Stimulated activated CD8-positive, alpha-beta memory T cell treated with anti-CD3 and anti-CD28 coated beads, Interleukin-7, amount 100 ng/mL, for 48 hours (primary cell): ENCODE measurements at places on chromosomes 7 and 10.

DNA sequence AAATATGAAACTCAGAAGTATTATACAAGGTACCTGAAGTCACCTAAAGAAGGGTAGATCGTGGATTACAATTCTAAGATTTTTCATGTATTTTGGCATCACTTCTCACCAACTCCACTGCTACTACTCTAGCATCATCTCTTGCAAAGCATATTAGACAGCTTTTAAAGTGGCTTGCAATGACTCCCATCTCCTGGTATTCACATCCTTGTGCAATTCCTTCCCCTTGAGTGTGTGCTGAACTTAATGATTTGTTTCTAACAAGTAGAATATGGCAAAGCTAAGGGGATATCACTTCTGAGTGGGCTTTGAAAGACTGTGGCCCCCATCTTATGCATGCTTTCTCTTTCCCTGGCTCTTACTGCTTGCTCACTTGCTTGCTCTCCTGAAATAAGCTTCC, 280.2 kb downstream of the SNX13 start:
- no peak for DNase-seq

- no peak for DNase-seq
Observed at GRCh38 chr7:29878081-29878688, 71.9 kb downstream of the WIPF3 start.

DNA sequence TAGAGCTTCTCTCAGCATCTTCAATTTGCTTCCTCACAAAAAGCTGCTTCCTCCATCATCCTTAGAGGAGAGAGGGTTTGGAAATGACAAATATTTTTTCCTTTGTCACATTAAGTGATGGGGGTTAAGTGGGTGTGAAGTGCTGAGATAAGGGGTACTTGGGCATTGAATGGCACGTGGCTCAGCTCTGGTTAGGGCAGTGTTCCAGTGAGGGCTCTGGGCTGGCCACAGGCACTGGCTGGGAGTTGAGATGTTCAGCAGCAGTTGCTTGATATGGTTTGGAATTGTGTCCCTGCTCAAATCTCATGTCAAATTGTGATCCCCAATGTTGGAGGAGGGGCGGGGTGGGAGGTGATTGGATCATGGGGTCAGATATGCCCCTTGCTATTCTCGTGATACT, 33.7 kb upstream of the CHCHD3 start:
- DNase-seq, result no peak

- DNase-seq, result no peak
Observed at GRCh38 chr7:98982686-98983085, 104.4 kb downstream of the TRRAP start.

DNA sequence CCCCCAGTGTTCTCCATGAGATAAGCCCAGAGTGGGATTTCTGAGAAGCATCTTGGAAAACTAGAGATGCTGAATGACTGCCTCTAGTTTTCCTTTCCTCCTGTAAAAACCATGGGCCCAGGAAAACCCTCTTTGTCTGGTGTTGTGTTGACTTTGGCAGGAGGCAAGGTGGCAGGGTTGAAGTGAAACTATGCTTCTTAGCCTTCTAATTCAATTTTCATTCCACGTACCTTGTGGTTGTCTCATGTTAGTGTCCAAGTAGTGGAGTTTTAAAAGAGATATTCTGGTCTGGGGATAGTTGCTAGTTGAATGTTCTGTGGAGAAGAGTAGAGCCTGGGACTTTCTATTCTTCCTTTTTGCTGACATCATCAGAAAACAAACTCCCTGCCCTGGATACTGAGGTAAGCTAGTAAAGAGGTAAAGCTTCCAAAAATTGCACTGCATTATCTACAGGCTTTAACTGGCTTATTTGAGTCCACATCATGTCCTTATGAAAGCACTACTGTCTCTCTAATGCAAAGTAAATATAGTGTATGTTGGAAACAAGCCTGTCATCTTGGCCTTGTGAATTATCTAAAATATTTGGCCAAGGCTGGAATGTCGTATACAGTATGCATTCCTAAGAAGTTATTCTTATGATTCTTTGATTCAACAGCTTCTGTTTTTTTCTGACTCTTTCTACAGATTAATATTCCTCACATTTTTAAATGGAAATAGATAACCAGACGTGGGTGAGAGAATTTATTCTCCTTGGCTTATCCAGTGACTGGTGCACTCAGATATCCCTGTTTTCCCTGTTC, at the start of gene OR2F2:
Gene OR2F2, plus strand, starts transcription at position 708 of the 800 bp plus-strand sequence. Its CDS starts 0 bp downstream, at position 708.
- DNase-seq, result no peak

DNA sequence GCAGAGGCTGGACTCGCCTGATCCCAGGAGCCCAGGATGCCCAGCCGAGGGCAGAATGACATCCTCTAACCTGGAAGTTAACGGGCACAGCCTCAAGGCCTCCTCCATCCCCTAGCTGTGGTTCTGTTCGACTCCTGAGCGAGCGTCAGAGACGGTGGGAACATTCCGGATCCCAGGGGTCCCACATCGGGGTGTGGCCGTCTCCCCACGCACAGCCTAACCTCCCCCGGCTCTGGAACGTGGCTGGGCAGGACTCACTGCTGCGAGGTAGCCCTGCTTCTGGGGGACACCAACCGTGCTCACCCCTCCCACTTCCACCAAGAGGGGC, 8.4 kb downstream of the FOXL3 start:
- DNase-seq, result no peak

DNA sequence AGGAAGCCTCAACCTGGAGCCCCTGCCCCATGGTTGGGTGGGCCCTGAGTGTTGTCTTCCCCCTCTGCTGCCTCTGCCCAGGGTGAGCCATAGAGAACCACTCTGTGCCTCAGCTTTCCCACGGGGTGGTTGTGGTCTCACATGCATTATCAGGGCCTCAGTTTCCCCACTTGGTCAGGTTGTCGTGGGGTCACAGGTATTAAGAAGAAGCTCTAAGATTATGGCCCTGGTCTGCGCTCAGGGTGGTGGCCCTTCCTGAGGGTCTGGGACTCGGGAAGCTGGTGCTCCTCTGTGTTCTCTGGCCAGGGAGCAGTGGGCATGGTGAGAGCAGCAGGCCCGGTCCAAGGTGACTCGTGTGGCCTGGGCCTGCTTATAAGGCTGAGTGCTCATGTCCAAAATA, 17.8 kb downstream of the LRRC27 start:
- no peak for DNase-seq

GRCh38 chr7:22856416-22856815, 33.8 kb upstream of the TOMM7 start:
- no peak for DNase-seq

DNA sequence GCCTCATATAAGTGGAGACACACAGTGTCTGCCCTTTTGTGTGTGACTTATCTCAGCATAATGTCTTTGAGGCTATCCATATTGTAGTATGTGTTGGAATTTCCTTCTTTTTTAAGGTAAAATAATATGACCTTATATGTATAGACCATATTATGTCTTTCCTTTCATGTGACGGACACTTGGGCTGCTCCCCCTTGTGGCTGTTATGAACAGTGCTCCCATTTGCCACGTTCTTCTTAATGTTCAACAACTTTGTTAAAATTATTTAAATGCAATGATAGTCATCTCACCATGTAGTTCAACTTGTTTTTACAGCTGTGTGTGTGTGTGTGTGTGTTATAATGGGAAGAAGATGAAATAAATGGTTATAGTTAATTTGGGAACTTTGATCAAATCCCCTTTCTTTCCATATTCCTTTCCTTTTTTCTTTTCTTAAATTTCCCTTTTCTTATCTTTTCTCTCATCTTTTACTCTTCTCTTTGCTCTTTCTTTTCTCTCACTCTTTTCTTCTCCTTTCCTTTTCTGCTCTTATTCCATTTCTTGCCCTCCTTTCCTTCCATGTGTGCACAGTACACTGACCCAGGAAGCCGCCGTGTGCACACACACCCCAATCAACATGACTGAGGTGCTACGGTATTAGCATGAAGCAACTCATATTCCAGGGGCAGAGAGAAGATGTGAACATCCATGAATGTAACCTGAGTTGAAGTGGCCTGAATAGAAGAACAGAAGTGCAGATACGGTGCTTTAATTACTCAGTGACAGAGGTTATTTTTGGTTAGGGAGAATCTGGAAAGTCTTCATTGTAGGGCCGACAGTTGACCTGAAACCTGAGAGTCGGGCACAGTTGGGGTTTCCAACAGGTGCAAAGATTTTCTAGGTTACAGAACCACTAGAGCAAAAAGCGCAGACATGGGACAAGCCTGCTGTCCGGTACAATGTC, 596.6 kb downstream of the SDK1 start:
- no peak for DNase-seq

DNA sequence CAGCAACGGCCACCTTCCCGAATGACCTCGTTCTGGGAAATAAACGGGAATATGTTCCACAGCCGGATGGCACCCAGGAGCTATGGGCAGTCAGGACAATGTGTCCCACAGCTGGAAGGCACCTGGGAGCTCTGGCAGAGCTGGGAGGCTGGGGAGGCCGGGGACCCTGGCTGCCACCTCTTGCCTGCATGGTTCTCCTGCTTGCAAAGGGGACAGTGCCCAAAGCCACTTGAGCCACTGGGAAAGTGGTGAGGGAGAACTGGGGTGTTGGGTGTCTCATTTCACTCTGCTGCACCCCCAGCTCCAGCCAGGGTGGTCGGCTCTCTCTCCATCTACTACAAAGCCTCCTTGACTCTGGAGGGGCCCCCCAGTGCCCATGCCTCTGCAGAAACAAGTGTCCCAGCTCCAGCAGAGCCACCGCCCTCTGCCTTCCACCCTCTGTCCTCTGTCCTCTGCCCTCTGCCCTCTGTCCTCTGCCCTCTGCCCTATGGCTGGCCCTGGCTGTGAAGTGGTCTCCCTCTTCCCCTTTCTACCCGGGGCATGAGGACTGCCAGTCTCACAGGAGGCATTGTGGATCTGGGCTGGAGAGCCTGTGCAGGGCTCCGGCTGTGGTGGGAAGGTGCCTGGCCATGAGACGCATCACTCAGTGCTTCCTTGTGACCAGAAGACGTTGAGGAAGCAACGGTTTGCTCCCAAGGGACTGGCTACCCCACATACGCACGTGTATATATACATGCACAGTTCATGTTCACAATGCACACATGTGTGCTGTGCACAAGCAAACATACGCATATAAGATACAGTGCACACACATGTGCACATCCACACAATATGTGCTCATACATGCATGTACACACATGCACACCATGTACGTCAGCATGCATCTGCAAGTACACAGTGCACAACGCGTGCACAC, 21.5 kb upstream of the INPP5A start:
- DNase-seq, result no peak

DNA sequence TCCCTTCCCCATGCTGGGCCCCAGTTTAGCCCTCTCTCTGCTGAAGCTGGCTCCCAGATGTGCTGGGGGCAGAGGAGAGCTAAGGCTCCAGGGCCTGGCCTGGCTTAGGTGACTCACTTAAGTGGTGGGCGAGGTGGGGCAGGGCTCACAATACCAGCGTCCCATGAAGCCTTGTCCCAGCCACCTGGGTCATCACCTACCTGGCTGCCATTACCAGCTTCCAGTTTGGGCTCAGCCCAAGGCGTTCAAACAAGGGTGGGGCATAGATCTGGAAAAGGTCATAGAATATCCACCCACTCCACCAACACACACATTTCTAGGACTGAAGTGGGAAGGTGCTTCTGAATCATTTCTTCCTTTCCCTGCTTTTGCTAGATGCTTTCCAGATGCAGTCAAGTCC, 8.3 kb downstream of the KAZALD1 start:
- DNase-seq, result no peak

- no peak for DNase-seq
Observed at GRCh38 chr10:129090618-129091366, 376.2 kb upstream of the MGMT start.

GRCh38 chr10:131216681-131217230, 94.8 kb downstream of the TCERG1L start:
- no peak for DNase-seq

DNA sequence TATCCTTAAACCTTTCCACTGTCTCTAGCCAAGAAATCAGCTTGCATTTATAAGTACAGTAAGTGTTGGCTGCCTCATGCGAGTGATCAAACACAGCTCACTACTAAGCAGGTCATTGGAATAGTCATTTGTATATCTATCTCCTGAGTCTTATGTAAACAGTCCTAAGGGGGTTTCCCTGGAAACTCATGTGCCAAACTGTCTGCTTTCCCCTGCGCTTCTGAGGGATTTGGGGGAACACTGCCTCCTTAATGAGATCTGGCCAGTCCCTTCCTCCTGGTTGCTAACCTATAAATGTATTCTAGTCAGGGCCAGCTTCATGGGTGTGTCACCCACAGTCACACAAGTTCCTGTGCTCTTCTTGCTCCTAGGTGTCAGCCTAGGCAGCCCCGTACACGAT, 133.1 kb downstream of the CD36 start:
- DNase-seq, result no peak

- DNase-seq, result no peak
Observed at GRCh38 chr10:20313665-20314064, 497.4 kb downstream of the PLXDC2 start.

GRCh38 chr7:1080252-1080920, 7.5 kb upstream of the GPER1 start:
- no peak for DNase-seq

DNA sequence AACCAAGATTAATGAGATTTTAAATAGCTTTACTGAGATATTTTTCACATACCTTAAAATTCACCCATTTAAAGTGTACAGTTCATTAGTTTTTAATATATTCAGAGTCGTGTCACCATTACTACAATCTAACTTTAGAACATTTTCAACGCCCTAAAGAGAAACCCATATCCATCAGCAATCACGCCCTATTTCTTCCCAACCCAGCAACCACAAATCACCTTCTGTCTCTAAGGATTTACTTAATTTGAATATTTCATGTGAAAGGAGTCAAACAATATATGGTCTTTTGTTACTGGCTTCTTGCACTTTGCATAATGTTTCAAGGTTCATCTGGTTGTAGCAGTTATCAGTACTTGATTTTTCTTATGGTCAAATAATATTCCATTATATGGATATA, 25.1 kb upstream of the PDZD8 start:
- no peak for DNase-seq

DNA sequence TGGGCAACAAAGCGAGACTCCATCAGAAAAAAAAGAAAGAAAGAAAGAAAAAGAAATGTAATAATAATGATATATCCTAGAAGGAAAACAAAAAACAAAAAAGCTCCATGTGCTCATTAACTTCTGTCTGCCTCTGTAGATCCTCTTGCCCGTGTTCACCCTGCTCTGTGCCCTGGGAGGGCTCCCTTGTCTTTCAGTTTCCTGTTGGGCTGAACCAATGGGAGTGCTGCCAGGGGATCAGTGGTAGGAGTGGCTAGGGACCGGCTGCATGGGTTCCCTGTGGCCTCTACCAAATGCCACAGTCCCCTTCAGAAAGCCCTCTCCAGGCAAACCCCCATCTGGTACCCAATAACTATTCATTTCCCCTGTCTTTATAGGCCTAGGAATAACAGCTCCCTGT, 51.8 kb upstream of the PARD3 start:
- no peak for DNase-seq

DNA sequence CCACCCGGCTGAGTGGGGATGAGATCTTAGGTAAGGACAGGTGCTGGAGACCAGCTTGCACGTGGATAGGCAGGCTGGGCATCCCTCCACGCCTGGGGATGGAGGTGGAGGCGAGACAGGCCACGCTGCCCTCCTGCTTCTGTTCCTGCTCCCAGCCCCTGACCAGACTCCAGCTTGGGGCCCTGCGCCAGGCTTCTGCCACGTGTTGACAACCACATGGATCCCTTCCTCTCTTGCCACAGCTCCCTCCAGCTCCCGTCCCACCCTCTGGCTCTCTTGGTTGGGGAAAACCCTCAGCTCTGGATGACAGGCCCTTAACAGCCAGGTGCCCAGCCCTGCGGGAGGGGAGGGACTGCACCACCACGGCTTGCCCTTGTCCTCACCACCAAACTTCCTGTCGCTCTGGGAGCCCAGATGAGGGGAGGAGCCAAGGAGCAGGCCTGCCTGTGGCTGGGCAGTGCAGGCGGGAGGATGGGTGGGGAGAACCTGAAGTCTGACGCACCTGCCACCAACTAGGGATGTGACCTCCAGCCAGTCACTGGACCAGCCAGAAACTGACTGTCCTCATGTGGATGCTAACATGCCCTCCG, 36.0 kb downstream of the KCNH2 start:
- DNase-seq, result no peak
